WTC11 (cell line): ENCODE measurements at places on chromosomes 6 and 20.

DNA sequence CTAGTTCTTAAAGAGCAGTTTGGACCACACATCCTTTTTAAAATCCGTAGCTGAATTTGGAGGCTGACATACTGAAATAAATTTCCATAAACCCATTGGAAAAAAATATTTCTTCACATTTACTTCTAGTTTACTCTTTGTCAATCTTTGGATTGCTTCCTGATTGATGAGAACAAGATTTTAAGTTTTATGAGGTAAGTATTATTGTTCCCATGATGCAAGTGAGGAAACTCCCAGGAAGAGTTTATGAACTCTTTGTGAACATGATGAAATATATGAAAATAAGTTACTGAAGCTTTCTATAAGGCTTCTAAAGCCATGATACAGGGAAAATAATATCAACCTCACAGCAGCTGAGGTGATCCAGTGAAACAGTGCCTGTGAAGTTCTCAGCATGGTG, 320.0 kb downstream of the GJA1 start:
- no peak for DNase-seq

DNA sequence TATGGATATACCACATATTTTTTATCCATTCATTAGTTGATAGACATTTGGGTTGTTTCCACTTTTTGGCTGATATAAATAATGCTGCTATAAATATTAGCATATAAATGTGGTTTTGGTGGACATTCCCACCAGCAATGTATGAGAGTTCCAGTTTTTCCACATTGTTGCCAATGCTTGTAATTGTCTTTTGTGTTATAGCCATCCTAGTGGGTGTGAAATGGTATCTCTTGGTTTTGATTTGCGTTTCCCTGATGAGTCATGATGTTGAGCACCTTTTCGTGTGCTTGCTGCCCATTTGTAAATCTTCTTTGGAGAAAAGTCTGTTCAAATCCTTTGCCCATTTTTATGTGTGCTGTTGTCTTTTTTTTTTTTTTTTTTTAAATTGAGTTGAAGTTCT, 54.4 kb downstream of the DHX35 start:
- no peak for DNase-seq

DNA sequence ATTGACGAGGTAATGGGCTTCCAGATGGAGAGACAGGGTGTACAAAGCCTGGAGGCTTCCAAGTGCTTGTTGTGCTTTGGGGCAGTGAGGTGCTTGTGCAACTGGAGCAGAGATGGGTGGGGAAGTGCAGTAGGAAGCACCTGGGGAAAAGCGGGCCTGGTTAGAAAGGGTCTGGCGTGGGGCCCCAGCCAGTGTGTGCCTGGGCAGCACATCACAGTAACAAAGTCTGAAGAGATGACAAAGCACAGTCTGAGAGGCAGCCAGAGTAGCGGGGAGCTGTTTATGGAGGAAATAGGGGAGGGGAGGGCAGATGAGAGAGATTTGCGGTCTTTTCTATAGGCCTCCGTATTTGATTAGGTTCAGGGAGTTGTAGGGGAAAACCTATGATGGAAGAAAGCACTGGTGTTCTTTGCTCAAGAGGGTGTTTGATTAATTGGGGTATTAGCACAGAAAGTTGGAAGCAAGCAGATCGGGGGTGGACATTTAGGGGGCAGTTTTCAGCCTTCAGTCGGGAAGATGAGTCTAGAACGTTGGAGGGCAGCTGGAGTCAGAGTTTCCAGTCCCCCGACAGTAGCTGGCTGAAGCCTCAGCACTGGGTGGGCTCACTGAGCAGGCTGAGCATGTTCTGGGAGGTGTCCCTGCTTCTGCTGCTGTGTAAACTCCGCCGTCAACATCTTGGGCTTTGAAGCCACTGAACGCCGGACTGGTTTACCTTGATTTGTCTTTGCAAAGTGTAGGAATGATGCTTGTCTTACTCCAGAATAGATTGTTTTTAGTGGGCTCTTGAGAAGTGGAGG, 15.5 kb upstream of the MROH8 start:
- DNase-seq: no peak

GRCh38 chr6:88013015-88013414, 34.6 kb upstream of the SPACA1 start:
- DNase-seq: no peak

GRCh38 chr6:101489456-101489855, 95.9 kb downstream of the GRIK2 start:
- no peak for DNase-seq

- no peak for DNase-seq
These were observed 305.2 kb downstream of the ESR1 start for GRCh38 chr6:152112491-152113261.

DNA sequence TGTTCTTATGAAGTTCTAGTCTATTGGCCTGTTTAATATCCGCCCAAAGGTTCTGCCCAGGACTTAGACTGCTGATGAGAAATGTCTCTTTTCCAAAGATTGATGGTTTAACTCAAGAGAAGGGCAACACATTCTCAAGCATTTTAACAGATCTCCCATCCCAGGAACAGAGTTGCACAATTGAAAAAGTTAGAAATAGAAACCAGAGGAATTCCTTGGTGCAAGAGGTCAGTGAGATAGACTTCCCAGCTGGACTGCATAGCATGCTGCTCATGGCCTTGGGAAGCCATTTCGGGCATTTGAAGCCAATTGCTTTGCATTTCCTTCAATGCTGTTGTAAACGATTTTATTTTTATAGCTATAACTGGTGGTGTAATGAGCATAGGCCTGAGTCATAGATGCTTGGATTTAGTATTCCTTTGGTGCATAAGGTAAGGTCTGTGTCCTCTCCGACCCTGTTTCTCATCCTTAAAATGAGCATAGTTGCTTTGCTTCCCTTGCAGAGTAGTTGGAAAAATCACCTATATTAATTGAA, 292.2 kb upstream of the JAG1 start:
- DNase-seq: no peak

GRCh38 chr6:113853252-113853651, 3.9 kb upstream of the MARCKS start:
- no peak for DNase-seq

DNA sequence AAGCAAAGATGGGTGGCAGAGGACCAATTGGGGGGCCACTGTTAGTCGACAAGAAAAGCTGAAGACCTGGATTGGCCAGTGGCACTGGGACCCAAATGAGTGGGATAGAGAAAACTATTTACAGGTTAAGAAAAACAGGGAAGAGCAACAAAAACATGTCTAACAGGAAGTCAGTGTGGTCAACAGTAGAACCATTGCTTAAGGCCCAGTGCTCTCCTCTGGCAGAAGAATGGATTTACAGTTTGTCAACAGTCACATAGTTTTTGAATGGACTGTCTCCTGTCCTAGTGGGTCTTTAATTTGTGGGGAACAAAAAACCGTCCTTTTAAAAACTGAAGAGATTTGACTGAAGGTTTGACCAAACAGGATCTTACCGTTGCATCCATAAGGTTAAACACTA, 12.1 kb upstream of the WTAP start:
- no peak for DNase-seq

DNA sequence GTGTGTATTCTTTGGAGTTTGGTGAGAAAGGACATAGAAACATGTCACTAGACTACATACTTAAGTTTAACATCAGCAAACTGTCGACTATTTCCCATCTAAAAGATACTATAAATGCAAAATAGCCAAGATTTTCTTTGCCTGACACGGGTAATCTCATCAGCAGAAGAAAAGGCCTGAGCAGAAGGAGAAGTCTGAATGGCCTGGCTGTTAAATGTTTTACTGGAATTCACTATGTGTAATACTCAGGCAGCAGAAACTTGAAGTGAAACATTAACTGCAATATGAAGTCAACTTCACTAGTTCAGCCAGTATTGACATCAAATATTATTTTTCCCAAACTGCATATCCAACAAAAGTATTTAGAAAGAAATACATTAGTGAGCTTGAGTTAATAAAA, 6.4 kb upstream of the DSE start:
- DNase-seq: no peak

DNA sequence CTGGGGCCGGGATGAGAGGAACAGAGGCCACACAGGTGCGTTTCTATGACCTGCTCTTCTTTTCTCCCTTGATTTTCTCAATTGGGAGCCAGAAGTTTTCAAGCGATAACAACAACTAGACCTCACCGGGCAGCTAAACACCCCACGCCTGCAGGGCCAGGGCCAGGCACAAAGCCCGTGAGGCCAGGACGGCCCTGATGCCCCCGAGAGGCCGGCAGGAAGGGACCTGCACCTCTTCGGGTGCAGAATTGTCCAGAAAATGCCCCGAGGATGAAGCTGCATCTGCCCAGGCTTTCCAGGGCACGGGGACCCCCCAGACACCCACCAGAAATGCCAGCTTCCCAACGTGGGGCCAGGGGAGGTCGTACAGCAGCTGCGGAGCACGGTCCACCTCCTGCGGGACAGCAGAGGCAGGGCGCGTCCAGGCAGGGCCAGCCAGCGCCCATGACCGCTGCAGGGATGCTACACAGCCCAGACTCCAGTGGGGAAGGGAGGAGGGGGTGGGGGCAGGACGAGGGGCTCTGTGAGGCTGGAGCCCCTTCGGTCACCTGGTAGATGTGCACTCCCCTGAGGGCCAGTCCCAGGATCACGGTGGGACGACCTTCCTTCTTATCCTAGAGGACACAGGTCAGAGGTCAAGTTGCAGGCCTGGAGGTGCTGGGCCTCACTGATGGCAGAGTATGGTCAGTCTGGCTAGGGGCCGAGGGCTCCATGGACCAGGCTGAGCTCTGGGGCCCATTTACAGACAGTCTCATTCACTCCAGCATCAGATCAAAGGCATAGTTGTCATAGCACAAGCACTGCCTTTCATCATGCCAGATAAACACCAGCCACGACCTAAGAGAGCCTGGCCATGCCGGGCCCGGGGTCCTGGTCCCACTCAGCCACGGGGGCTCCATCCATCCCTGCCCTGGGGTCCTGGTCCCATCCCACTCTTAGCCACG, 16.4 kb downstream of the FRMD1 start:
- no peak for DNase-seq

- no peak for DNase-seq
These were observed 252.7 kb upstream of the POU3F2 start for GRCh38 chr6:98581705-98582104.

- peak; percentile 71 for DNase-seq
These were observed 8.4 kb upstream of the STK35 start for GRCh38 chr20:2093159-2093781.

GRCh38 chr6:39050453-39051112, 2.0 kb downstream of the GLP1R start:
- no peak for DNase-seq

DNA sequence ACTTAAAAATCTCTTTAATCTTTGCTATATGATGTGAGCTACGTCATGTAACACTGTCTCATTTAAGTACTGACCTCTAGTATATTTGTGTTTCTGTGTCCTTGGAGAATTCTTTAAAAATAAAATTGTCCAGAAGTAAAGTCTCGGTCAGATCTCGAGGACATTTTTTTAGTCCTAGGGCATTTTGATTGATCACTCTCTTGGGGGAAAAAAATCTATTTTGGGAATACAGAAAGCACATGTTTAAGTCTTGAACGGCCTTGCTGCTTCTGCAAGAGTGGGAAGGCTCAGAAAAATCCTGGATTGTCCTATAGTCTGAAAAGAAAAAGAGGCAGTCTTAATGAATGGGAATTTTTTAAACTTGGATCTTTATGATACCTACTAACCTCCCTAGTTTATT, 234.3 kb downstream of the UTRN start:
- DNase-seq: no peak

DNA sequence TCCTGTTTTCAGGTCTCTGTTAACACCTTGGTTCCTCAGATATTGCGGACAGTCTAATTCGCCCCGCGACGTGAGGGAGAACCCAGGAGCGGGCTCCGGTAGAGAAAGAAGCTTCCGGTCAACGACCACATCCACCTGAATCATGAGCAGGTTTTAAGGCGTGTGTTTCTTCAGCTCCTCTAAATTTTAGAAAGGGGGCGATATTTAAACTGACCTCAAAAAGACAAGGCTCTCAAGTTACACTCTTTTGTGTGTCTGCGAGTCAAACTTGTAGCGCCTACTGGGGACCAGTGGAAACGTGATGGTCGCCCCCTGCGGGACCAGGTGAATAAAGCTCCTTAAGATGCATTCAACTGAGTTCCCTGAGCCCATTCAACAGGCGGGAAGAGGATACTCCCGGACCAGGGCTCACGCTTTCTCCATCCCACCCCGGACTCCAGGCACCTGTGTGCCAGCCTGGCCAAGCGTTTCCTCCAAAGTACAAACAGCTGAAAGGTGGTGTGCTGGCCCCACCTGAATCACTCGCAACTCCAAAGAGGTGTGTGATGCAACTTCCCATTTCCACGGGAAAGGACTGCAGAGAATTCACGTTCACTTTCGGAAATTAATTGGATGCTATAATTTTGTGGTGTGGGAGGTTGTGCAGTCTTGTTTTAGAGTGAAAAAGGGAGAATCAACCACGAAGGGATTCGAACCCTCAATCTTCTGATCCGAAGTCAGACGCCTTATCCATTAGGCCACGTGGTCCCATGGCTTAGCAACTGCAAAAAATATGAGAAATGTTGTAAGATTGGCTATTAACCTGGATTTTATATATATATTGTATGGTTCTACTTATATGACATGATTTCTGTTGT, 17.0 kb downstream of the GPX5 start:
- peak; percentile 95 for DNase-seq

- DNase-seq: no peak
These were observed 138.5 kb upstream of the PHACTR1 start for GRCh38 chr6:12578097-12578496.

GRCh38 chr6:147873816-147874215, 365.3 kb downstream of the SAMD5 start:
- DNase-seq: no peak

DNA sequence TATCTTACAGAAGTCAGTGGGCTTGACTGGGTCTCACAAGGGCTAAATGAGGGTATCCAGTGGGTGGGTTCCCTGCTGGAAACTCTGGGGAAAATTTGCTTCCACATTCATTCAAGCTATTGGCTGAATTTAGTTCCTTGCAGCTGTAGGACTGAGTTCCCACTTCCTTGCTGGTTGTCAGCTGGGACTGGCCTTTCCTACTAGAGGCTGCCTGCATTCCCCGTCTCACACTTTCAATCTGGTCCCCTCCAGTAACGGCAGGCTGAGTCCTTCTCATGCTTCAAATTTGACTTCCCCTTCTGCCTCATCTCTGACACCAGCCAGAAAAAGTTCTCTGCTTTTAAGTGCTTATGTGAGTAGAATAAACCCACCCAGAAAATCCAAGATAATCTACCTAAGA, 4.4 kb downstream of the CSNK2A1 start:
- DNase-seq: no peak

DNA sequence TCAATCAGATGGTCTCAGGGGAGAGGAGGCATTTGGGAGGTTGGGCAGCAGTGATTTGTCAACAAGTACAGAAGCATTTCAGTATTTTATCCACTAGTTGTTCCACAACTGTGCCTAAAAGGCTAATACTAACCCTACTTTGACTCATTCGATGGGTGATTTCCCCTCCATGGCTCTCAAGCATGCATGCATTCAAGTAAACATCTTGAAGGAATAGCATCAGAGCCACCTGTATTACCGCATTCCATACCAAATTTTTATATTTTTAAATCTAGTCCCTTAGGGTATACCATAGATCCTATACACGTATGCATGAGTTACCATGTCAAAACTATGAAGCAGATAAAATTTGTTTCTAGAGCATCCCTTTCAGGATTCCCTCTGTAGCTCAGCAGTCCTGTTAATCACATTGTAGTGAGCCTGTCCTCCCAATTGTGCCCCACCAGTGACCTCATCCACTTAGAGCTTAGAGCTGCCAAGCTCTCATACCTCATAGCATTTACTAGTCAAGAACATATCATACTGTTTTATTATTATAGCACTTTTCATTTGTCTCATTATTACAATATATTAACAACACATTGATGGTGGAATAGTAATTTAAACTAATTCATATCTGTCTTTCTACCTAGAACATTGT, 213.8 kb downstream of the LAMA2 start:
- DNase-seq: no peak
